ENCODE measurements at places on chromosomes 6 and 20.
A peak's percentile ranks its signal among the peaks of the same experiment; 100 is the strongest.

GRCh38 chr6:128516514-128516898 is 3.9 kb downstream of the PTPRK start:
- no peak for DNase-seq

GRCh38 chr6:53168516-53169267 is 20.1 kb upstream of the GCM1 start:
- DNase-seq, result no peak

GRCh38 chr6:90393232-90393884 is 96.7 kb upstream of the BACH2 start:
- peak; percentile 74 for DNase-seq

DNA sequence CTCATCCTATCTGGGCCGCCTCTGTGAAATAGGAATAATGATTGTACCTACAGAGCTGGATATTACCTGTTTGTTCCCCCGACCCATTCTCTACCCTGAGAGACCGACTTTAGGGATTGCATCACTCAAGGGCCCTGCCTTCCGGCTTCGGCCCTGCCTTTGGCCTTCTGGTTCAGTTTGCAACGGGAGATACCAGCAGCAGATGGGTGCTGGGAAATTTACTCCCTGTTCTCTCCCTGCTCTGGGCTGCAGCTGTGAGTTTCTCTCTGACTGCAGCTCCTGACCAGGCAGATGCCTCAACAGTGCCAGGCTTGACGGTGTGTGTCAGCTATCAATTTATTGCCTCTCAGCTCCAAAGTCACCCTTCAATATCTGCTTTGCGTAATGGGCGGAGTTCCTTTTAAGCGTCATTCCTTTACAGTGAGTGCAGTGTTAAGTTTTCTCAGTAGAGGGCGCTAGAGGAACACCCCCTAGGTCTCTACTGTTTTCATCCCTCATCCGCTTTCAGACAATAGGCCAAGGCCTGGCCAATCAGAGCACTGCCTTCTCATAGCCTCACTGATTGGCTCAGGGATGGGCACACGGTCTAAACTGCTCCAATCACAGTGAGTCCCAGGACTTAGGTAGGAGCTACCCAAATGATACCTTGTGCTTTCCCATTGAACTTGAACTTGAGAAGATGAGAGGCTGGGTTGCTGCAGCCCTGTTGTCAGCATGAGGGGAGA is 30.0 kb downstream of the KCNG1 start:
- DNase-seq, result no peak

DNA sequence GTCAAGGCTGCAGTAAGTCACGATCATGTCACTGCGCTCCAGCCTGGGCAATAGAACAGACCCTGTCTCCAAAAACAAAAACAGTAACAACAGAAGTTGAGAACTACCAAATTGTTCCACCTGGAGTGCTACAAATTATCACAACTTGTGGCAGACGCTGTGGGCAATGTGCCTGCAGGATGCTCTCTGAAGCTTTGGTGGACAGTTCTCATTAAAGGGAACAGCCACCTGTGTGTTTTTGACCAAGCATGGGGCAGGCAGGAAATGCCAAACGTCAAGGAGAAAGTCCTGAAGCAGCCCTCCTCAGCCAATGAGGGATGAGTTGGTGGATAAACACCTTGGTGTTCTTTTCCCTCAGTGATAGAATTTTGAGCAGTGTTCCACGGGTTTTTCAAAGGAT is 15.8 kb downstream of the COX4I2 start:
- DNase-seq, result no peak

- no peak for DNase-seq
These were observed 210.3 kb downstream of the TBX18 start for GRCh38 chr6:84554074-84554473.

DNA sequence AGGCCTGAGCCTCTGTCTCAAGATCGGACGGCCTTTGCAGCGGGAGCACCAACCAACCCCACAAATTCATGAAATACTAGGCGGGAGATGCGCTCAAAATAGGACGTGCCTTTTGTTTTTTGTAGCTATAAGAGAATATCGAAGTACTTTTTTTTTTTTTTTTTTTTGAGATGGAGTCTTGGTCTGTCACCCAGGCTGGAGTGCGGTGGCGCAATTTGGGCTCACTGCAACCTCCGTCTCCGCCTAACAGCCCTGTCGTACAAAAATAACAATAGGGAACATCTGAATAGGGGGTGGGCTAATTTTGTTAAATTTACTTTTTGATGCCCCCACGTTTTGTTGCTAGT is 5.9 kb upstream of the TUBB2A start:
- no peak for DNase-seq

- no peak for DNase-seq
These were observed 145.8 kb upstream of the SNX9 start for GRCh38 chr6:157677235-157677634.

DNA sequence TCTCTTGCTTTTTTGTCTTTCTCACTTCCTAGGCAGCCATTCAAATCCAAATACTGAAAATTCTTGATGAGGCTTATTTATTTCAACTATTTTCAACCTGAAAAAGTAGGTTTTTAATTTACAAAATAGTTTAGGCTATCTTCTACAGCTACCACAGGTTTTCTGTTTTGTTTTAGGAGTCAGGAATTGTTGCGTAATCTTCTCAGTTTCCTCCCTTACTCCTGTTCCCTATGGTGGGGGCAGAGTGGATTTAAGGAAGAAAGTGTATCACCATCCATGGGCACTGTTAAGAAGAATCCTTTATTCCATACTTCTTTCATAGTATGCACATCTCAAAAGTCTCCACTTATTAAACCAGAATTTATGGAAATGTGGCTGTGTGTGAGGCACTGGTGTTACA is 182.4 kb downstream of the KHDC1L start:
- no peak for DNase-seq

DNA sequence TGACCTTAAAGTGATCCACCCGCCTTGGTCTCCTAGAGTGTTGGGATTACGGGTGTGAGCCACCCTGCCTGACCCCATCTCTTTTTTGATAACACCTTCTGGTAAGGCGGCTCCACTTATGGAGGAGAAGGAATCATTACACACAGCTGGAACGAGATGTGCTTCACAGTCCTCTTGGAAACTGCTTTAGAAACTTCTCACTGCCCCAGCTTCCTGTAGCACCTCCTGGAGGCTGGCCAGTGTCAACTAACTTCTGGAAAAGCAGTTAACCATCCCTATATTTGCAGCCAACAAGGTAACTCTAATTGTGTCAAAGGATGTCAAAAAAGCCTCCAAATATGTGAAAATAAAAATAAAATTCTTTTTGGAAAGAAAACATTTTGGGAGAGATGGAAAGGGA is 48.8 kb upstream of the BCLAF1 start:
- no peak for DNase-seq

- DNase-seq, result no peak
These were observed 66.3 kb downstream of the NCOA3 start for GRCh38 chr20:47568019-47568418.

DNA sequence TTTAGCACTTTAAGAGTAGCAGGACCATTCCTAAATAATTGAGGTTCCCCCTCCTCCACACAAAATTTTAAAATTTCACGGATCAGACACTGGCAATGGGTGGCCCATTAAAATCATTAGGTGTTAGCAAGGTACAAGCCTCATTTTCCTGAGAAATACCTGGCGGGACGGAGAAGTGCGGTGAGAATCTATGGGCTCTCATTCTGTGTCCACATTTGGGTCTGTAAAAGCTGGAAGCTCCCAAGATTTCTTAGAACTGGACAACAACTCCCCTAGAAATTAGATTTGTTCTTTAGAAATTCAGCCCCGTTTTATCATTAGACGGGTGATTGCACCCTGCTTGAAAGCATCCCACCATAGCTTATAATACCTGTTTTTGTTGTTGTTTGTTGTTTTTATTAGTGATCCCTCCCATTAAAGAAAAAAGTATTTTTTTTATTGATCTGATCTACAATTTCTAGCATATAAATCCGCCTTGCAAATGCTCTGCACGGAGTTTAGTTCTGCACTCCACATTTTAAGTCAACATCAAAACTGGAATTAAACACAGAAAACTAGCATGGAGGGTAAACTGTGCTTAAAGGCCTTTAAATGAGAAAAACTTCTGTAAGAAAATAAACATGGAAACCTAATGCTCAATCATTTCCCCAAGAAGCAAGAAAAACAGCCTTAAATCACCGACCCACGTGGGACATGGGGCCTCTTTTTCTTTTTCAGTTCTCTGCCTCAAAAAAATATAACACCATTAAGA is 5.7 kb downstream of the SIM1 start:
- DNase-seq, result no peak

DNA sequence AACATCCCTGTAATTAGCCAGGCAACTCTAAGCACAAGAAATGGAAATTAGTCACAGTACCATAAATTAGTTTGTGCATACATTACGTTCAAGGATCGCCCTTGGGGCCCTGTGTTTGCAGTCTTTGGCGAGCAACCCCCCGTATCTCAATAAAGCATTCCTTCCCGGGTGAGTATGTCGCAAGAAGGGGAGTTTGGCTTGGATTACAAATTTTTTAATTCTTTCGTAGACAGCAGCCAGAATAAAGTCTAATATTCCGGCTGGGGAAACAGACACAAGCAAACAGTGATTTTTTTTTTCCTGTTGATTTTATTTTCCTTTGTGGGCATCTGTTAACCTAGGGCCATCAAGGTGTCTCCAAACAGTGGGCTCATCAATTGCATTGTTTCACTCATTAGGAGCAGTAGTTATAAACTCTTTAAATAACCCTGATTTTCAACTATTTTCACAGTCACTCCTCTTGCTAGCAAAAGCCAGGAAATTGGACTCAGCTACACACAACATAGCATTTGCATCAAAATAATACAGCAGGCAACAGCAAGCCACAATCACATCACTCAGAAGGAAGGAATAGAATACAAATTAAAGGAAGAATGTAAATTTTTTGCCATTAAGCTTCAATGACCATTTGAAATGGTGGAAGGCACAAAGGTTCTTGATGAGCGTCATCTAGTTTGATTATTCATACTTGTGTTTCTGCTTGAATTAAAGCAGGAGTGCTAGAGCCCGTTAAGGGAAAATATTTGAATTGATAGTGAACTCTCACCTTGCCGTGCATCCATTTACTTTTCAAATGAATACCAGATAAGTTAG is 85.3 kb downstream of the LINC00237 start:
- no peak for DNase-seq

GRCh38 chr6:100810015-100810414 is 71.1 kb downstream of the ASCC3 start:
- DNase-seq, result no peak

- DNase-seq, result no peak
These were observed 111.9 kb downstream of the FAM83B start for GRCh38 chr6:54958446-54958845.

DNA sequence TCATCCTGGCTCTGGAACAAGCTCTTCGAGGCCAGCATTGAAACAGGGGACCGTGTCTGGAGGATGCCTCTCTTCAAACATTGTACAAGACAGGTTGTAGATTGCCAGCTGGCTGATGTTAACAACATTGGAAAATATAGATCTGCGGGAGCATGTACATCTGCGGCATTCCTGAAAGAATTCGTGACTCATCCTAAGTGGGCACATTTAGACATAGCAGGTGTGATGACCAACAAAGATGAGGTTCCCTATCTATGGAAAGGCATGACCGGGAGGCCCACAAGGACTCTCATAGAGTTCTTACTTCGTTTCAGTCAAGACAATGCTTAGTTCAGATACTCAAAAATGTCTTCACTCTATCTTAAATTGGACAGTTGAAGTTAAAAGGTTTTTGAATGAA is 3.6 kb upstream of the CDKN1A start:
- no peak for DNase-seq

- DNase-seq, result no peak
These were observed 54.5 kb downstream of the GINS1 start for GRCh38 chr20:25461786-25462545.

GRCh38 chr6:4599924-4600323 is 176.3 kb upstream of the CDYL start:
- DNase-seq, result no peak
